ENCODE measurements at places on chromosomes 4 and X.

DNA sequence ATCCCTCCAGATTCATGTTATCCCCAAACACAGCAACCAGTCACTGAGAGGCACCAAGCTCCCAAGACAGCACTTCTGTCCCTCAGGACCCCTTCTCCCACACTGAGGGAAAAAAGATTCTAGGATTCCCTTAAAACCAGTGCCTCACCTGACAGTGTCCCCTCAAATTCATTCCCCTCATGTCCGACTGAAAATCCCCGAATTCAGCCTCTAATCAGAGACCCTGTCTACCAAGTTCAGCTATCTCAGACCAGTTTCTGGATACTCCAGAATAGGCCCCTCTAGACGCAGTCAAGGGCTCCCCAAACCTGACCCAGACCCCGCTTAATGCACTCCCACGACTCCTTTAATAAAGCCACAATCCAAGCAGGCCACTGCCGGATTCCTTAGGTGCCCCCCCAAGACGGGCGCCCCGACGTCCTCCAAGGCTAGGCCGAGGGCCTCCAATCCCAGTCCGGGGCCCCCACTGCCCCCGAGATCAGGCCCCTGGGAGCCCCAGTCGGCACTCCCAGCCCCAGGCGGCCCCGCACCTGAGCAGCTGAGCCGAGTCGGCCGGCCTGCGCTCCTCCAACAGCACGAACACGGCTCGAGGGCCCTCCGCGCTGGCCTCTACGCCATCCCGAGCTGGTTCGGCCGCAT lies 457 bp downstream of the TFE3 start:
- DNase-seq = no peak

DNA sequence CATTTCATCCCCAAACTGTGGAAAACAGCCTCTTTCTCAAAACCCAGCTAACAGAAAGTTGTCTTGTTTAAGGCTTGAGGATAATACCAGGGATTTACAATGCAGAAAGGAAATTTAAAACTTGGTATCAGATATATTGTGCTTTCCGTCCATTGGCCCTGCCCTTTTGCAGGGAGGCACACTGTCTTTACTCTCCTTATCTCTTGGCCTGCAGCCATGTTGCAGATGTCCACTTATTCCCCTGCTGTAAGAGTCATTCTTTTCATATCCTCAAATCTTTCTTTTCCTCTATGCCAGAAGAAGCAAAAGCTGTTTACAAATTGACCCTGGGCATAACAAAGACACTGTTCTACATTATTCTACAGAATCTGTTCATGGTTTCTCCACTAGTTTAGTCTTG lies 75.6 kb upstream of the DYNLT3 start:
- DNase-seq = no peak

- peak; percentile 48 for DNase-seq
These were observed 15.7 kb downstream of the OFD1 start for GRCh38 chrX:13750204-13750603.

- no peak for DNase-seq
These were observed 5.1 kb upstream of the VBP1 start for GRCh38 chrX:155211208-155211607.

DNA sequence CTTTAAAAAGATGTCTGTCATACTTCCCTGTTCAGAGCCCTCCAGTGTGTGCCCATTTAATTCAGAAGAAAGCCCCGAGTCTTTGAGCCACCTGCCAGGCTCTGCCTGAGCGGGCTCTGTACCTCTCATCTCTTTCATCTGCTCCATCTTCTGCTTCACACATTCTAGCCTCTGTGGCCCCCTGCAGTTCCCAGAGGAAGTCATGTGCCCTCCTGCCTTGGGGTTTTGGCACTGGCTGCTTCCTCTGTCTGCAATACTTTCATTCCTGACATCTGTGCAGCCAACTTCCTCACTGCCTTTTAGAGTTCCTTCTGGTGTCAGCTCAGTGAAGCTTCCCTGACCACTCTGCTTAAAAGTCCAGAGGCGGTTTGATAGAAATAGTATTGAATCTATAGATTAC lies 6.2 kb upstream of the STK32B start:
- DNase-seq = peak; percentile 25

DNA sequence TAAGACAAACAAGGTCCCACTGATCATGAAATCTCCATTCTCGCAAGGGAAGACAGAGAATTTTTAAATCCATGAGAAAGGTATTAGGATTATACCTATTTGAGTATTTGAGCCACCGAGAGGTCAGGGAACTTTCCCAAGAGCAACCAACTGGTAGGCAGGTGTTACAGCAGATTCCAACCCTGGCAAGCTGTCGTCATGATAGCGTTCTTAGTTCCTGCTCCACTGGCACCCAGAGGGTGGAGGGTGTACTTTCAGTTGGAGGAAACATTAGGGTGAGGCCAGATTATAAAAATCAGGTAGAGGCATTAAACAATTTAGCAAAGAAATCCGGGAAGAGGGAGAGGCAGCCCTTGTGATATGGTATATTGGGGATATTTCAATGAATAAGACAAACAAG lies 23.3 kb downstream of the COQ2 start:
- no peak for DNase-seq

DNA sequence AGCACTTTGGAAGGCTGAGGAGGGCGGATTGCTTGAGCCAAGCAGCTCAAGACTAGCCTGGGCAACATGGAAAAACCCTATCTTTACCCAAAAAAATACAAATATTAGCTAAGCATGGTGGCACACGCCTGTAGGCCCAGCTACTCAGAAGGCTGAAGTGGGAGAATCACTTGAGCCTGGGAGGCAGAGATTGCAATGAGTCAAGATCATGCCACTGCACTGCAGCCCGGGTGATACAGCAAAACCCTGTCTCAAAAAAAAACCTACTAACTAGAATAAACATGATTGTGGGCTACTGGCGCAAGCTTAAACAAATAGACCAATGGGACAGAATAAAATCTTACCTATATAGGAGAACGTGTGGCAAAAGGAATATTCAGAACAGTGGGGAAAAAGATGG lies 7.3 kb downstream of the CDKL2 start:
- no peak for DNase-seq

DNA sequence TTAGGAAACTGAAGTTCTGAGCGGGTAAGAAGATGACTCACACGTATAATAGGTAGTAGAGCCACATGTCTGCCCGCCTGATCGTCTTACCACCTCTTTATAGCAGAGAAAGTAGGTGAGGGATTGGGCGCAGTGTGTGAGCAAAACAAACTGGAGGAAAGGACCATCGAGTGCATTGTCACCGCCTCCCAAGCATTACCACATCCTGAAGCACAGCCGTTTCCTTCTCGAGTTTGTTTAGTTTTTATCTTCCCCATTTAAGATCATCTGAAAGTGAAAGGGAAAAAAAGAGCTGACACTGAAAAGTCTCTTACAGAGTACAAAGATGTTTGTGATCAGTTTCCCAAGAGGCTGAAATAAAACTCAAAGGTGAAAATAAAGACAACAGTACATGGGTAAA lies 14.8 kb downstream of the PDK3 start:
- no peak for DNase-seq

DNA sequence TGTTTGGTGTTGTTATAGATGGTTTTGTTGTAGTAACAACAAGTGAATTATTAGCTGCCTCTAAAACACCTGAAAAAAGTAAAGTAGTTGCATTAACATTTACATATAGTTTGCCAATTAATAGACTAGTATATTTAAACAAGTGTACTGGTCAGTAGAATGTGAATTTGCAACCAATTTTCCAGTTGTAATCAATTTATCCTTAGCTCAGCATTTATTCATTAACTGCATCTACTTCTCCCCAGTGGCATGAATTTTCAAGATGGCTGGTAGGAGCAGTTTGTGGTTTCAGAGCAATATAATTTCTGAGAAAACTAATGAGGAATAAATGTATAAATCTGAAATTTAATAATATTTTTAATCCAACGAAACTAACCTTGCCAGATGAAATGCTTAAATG lies 37.9 kb downstream of the EMCN start:
- no peak for DNase-seq

DNA sequence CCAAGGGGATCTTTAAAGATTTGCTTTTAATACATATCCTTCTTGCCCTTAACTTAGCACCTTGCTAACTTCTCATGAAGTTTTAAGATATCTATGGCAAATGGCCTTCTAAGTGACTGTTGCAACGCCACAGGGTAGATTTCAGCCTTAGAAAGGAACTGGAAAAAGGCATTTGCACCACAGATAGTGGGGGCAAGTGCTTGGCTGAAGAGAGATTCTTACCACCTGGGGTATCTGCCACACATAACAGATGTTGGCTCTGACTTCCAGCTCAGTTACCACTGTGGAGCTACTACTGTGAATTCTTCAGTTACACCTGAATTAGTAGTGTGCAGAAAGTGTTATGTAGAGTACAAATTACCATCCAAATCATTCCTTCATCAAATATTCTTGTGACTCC lies 302.6 kb downstream of the PPP3CA start:
- DNase-seq = no peak

GRCh38 chrX:107619885-107620322 lies 8.4 kb upstream of the PRPS1 start:
- DNase-seq = no peak
